AG09309 (cell line): ENCODE measurements at places on chromosomes 2 and 18.

- no peak for DNase-seq
Observed at GRCh38 chr2:197871780-197872456, 67.5 kb downstream of the PLCL1 start.

DNA sequence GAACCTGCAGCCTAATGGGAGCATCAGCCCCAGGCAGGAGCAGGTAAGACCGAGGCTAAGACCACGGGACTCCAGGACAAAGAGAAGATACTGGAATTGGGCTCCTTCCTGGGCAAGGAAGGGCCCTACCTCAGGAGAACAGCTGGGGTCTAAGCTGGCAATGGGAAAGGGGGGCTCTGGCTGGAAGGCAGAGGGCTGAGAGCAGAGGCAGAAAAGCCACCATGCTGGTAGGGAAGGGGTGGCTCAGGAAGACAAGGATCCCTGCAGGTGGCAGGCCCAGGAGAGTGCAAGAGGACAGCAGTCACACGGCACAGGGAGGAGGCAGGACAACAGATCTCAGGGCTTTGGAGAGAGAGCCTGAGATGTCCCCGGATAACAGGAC is 203.5 kb downstream of the NDUFA10 start:
- no peak for DNase-seq

GRCh38 chr18:75656035-75656434 is 228.5 kb upstream of the SMIM21 start:
- DNase-seq = no peak

- no peak for DNase-seq
Observed at GRCh38 chr2:50315336-50315735, 716.6 kb downstream of the NRXN1 start.

- DNase-seq = no peak
Observed at GRCh38 chr2:230658877-230659652, 53.6 kb upstream of the CAB39 start.

DNA sequence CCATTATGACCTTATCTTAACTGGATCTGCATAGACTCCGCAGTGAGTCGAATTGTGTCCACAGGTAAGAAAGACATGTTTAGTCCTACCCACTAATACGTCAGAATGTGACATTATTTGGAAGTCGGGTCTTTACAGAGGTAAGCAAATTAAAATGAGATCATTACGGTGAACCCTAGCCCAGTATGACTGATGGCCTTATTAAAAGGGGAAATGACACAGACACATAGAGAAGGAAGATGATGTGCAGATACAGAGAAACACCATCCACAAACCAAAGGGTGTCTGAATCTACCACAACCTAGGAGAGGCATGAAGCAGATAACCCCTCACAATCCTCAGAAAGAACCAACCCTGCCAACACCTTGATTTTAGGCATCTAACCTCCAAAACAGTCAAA is 135.6 kb downstream of the GALNT1 start:
- DNase-seq = no peak

GRCh38 chr2:238868067-238868524 is 20.2 kb downstream of the TWIST2 start:
- no peak for DNase-seq

- no peak for DNase-seq
Observed at GRCh38 chr2:209442939-209443338, 19.1 kb downstream of the MAP2 start.

- DNase-seq = peak; percentile 98
Observed at GRCh38 chr2:12918835-12919445, 202.2 kb downstream of the TRIB2 start.

- DNase-seq = no peak
Observed at GRCh38 chr18:9389706-9390105, 55.1 kb downstream of the TWSG1 start.

DNA sequence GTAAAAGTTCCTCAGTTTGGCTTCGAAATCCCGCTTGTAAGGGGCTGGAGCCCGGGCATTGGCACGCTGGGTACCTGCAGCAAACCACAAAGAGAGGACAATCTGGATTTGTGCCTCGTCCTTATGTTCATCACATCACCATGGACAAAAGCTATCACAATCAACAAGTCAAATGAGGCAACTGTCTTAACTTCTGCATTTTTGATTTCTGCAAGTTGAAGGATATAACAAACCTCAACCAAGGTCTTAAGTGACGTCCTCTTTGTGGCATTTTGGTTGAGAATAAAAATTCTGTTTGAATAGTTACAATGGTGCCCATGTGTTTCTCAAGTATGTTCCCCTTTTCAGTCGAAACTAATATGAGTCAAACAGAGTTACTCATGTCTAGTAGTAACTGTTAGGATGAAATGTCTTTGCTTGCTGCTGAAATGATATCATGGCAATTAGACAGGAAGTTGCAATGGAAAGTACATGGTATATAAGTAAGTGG is 70.8 kb upstream of the STK17B start:
- DNase-seq = no peak

DNA sequence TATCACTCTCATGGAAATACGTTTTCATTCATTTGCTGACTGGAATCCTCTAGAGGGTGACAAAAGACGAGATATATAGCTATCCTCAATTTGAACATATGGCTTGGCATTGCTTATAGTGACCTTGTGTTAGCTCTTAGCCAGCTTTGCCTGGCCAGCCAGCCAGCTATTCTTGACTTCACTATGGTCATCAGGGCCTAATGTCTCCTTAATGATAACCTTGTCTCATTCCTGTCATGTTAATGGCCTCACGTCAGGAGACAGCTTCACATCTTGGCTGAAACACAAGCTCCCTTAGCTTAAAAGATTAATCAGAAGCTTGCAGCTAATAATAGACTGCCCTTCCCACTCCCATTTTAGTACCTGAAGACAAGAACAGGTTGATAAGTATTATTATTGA is 1517.5 kb upstream of the PIK3C3 start:
- no peak for DNase-seq

- no peak for DNase-seq
Observed at GRCh38 chr2:196453613-196454047, 185.9 kb upstream of the CCDC150 start.

- peak; percentile 97 for DNase-seq
Observed at GRCh38 chr18:49048396-49049020, 97.7 kb upstream of the SMAD7 start.

DNA sequence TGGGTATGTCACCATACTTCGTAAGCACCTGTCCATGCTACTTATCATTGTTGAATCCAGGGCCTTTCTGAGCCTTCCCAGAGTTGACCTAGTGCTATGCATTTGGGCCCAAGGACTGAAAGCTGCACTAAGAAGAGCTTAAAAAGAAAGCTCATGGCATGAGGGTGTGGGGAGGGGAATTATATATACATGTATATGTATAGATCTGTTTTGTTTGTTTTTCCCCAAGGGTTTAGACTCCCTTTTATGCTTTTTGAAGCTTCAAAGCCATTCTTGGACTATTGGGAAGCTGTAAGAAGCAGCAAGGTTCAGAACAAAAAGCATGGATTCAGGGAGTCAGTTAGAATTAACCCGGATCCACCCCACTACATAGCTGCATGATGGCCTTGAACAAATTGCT is 23.3 kb downstream of the MFF start:
- DNase-seq = no peak
